ENCODE measurements at places on chromosomes 6 and 20.

DNA sequence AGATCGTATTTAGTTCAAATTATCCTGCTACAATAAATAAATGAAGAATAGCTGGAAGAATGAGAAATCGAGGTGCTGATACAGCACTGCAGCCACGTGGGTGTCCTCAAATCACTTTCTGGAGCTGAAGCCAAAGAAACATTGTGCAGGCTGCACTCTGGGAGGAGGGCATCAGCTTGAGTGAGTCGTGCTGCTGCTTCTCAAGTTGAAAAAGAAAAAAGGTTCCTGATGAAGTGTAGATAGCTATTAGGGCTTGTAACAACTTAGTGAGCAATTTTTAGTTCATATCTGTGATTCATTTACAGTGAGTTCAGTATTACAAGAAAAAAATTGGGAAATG, 40.5 kb downstream of the DSE start:
- DNase-seq, result peak; percentile 31

GRCh38 chr20:34569598-34569997, 11.1 kb downstream of the MAP1LC3A start:
- no peak for DNase-seq

GRCh38 chr20:44960103-44960852, at the start of gene TOMM34:
TOMM34 (minus strand) TSS chr20:44960397; CDS start chr20:44960333, 64 bp downstream.
- peak; percentile 95 for DNase-seq

- DNase-seq, result peak; percentile 25
These were observed 83.2 kb upstream of the TBX18 start for GRCh38 chr6:84847390-84848160.

DNA sequence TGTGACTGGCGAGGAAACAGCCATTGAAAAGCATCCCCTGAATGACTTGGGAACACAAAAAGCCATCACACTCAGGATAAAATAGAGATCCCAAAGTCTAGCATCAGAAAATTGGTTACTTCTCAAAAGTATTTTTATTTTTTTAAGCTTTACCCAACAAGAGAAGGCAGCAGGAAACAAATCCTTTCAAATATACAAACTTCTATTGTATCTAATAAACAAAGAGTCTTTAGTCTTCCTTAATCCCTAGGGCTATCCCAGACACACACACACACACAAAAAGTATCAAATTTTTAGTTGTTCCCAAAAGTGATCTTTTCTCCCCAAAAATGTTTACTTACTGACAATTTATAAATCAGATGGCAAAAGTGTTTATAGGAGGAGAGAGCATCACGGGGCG, 33.2 kb upstream of the MARCKS start:
- no peak for DNase-seq

DNA sequence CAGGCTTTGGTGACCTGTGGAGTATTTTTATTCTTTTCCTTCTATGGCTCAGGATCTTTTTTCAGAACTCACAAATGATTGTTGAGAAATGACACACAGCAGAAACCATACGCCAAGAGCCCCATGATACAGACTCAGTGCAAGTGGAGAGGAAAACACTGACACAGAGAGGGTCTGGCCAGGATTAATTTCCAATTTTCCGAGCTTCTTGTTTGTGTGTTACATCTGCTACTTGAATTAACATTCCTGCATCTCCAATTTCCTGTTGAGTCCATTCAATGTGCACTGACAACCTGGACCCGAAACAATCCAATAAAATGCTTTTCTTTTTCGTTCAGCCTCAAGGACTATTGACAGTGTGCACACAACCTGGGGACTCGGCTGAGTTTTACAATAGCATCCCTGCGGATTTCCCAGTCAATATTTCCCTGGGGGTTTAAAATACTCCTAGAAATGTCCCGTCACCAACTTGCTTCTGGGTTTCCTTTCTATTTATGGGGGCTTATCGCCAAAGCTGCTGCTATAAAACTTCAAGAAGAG, 4.9 kb upstream of the MLN start:
- no peak for DNase-seq

DNA sequence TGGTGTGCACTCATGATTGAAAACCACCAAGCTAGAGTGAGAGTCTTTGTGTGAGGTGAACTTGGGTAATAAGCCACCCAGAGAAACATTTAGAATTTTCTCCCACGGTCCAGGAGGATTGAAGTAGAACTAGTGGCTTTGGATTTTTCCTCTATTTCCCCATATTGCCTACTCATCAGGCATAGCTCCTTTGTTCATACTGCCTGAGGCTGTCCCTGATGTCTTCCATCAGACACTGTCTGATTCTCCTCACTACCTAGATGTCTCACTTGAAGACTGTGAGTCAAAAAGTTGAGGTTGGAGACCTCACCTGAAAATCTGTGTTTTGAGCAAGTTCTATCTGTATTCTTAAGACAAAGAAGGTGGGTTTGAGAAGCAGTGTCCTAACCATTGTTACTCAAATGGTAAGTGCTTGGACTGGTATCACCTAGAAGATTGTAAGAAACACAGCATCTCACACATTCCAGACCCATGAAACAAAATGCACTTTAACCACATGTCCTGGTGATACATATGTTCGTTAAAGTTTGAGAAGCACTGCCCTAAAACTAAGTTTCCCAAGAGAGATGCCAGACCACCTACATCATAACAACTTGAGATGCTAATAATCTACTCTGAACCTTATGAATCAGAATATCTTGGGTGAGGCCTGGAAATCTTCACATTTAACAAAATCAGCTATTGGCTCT, 523.4 kb upstream of the BTBD3 start:
- peak; percentile 62 for DNase-seq

DNA sequence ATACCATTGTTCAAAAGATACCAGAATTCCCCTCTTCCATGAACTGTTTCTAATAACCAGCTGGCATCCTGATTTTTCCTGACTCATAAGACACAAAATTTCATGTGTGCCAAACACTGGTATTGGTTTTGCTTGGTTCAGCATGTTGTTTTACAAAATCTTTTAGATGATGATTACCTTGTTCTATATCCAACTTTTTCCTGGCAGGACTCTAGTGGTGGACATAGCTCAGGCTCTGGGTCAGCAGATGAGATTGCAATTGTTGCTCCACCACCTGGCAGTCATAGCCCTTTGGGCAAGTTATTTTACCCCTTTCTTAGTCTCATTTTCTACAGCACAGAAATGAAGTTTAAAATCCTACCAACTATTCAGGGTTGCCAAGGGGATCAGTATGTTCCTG, 6.2 kb downstream of the TRIM38 start:
- peak; percentile 7 for DNase-seq

- no peak for DNase-seq
These were observed at the start of gene WFDC8 for GRCh38 chr20:45579184-45579583. WFDC8 (minus strand) TSS chr20:45579284; CDS start chr20:45579247, 37 bp downstream.

GRCh38 chr6:123812621-123813020, 9.0 kb downstream of the NKAIN2 start:
- DNase-seq, result no peak

DNA sequence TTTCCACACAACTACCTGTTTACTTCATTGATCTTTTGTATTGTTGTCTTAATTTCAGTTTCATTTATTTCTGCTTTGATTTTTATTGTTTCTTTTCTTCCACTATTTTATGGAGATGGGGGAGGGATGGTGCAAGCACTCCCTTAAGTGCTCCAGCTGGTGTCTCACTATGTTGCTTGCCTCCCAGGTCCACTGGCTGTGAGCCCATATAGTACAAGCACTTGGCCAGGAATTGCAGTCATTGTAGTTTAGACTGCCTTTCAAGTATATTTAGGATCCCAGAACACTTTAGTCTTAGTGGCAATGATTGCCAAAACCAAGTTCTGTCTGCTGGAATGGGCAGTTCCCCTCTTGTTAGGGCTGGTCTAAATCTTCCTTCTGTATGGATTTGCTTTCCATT, 34.9 kb upstream of the MAN1A1 start:
- peak; percentile 5 for DNase-seq

DNA sequence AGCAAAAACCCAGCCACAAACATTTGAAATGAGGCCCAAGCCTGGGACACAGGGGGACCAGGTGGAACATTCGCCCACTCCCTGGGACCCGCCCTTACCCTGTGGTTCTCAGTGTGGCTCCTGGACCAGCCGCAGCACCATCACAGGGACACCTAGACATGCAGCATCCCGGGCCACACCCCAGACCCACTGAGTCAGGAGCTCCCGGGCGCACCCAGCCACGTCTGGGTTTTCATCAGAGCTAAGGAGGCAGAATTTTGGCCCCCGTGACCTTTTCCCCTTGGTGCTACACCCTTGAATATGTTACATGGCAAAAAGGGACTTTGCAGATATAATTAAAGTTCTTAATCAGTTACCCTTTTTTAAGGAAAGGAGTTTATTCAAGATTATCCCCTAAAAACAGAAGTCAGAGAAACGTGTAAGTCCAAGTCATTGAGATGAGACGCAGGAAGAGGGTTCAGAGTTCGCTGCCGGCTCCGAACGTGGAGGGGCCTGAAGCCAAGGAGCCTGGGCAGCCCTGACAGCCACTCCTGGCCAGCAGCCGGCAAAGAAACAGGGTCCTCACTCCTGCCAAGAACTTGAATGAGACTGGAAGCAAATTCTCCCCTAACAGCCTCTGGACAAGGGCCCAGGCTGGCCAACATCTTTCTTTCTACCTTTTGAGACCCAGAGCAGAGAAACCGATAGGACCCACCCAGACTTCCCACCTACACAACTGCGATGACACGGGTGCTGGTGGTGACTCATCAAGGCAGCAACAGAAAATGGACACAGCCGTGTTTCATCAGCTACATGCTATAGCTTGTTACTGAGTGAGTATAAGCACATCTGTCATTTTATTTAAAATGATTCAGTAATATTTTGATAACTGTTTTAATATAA, 25.3 kb downstream of the BFSP1 start:
- peak; percentile 19 for DNase-seq

DNA sequence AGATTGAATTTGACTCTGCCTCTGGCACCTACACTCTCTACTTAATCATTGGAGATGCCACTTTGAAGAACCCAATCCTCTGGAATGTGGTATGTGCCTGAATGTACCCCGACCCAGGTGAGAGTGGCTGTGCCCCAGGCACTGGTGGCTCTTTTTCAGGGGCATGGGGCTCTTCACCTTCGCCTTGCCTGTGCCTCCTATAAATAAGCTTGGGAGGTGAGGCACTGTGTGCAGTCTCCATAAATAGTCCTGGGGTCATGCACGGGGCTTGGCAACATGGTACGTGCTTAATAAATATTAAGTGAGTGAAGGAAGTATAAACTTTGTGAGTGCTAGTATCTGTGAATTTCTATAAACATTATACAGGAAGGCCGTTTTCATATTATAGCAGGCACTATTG, 33.0 kb downstream of the GHRH start:
- DNase-seq, result no peak

GRCh38 chr20:41154436-41155176, 17.3 kb downstream of the PLCG1 start:
- DNase-seq, result no peak

DNA sequence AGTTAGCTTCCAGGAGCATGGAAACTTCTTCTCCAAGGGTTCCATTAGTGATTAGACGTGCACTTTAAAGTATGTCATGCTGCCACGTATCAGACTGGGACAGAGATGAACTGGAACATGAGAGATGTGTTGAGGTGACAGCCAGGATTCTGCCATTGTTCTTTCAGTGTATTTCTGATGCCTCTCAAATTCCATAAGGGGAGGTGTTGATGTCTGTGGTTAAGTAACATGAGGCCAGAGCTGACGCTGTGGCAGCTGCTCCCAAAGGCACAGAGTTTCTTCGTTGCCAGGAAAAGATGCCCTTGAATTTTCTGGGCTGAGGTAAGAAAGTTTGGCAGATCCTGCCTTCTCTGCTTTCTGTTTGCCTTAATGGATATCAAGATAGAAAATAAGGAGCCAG, 63.5 kb downstream of the TRMT6 start:
- peak; percentile 17 for DNase-seq

DNA sequence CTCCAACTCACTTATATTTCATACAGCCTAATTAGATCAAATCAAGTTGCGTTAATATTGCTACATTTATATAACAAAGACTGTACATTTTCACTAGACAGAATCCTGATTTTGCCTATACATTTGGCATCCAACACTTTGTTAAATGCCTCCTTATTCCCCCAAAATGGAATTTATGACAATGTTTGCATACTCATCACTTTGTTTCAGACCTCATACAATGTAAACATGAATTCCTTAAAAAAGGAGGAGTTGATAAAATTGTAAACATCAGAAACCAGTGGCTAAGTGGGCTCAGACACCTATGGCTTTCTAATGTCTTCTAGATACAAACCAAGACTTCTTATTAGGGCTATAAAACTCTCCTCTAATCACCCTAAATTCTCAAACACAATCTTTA, 87.3 kb downstream of the CHD6 start:
- no peak for DNase-seq

DNA sequence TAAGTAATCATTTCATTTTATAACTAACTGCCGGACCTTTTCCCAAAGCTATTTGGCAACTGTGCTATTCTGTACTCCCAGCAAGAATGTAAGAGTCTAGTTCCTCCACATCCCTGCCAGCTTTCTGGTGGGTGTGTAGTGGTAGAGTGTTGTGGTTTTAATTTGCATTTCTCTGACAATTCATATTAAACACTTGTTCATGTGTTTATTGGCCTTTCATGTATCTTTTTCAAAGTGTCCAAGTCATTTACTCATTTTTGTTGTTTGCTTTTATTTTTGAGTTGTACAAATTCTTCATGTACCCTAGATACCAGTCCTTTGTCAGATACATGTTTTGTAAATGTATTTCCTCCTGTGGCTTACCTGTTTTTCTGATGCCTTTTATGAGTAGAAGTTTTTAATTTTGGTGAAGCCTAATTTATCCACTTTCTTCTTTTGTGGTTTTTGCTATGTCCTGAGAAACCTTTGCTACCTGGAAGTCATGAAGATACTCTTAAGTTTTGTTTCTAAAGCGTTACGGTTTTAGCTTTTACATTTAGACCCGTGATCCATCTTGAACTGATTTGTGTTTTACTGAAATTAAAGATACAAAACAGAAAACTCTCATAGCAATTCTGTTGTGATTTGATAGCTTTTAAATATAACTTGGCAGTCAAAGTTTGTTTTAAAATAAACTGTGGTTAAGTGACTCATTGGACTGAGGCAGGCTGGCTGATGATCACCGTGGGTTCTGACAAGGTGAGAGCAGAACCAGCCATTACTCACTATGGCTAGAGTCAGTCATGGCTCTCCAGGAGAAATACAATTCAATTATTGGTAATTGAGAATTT, 8.0 kb downstream of the MYLIP start:
- peak; percentile 84 for DNase-seq

DNA sequence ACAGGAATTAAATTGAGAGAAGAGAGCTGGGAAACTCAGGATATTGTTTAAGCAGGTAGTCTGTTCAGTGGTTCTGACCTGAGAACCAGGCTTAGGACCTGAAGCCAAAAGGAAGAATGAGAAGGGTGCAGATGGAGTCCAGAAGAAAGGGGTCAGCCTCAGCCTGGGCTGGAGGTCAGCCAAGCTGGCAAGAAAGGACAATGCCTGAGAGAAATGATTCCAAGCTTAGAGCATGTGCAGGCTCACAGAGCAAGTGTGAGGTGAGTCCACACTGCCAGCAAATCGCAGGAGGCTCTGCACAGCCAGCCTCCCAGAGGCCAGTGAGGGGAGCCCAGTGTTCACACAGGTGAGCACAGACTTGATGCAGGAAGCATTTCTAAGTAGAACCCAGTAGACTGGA, 47.3 kb downstream of the DAAM2 start:
- no peak for DNase-seq

- no peak for DNase-seq
These were observed 173.0 kb downstream of the KIF16B start for GRCh38 chr20:16400234-16400633.

- no peak for DNase-seq
These were observed 134.4 kb upstream of the TMEM170B start for GRCh38 chr6:11403035-11403601.

Data from astrocyte of the hippocampus (primary cell).